ENCODE measurements at places on chromosomes 5 and 9.

- no peak for DNase-seq
Measured at GRCh38 chr9:75964427-75964826, 74.0 kb downstream of the PCSK5 start.

- DNase-seq: no peak
Measured at GRCh38 chr5:35232124-35232523, 1.8 kb upstream of the PRLR start.

- no peak for DNase-seq
Measured at GRCh38 chr5:154218786-154219185, 28.3 kb downstream of the GALNT10 start.

- no peak for DNase-seq
Measured at GRCh38 chr5:145056800-145057199, 778.3 kb downstream of the PRELID2 start.

DNA sequence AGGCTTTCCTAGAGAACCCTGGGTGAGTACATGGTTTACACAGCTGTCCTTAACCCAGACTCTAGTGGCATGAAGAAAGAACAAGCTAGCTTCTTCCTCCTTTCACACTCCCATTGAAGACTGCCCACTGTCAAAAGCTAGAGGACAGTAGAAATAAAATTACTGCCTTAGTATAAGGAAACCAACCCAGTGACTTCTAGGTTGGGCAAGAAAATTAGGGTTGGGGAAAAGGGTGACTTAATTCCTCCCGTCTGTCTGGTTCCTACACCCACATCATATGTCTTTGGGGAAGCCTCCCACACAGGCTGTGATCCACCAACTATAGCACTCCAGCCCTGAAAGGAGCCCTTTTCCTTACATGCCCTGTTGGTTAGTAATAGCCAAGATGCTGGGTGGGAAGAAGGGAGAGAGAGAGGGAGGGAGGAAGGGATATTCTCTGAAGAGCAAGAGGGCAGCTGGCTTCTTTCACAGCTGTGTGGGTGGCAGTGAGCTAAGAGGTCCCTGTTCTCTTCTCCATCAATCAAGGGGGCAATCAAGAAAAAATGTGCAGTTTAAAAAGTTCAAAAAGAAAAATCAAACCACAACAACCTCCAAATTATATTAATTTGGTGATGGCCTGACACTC, 21.7 kb downstream of the HBEGF start:
- DNase-seq: no peak

GRCh38 chr9:124274226-124274625, 16.5 kb downstream of the NEK6 start:
- no peak for DNase-seq

DNA sequence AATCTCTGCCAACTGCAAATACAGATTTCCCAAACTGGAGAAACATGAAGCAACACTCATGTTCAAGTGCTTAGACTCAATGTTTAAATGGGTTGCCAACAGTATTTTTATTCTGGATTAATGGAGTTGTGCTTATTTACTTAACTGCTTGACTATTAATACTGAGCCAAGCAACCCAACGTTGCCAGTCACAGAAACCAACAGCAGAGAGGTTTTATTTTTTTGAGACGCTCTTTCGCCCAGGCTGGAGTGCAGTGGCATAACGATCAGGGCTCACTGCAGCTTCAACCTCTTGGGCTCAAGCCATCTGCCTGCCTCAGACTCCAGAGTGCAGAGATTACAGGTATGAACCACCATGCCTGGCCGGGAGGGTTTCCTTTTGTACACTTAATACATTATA, 8.5 kb upstream of the TMEM268 start:
- DNase-seq: no peak

GRCh38 chr5:164361986-164362385, 856.6 kb downstream of the MAT2B start:
- no peak for DNase-seq

DNA sequence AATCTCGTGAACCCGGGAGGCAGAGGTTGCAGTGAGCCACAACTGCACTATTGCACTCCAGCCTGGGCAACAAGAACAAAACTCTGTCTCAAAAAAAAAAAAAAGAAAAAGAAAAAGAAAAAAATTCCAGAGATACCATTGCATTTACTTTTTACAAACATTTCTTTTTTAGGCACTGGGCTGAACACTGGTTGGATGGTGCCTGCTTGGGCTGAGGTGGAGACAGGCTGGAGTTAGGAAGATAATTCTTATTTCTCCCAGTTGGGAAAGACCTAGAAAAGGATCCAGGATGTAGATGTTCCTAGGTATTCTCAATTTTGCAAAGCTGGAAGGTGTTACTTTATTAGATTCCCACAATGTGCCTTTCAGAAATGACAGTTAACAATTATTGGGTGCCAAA, 49.9 kb upstream of the JMY start:
- DNase-seq: no peak

GRCh38 chr9:76516350-76516749, 57.4 kb downstream of the GCNT1 start:
- DNase-seq: no peak

- DNase-seq: no peak
Measured at GRCh38 chr9:131692612-131693562, 47.0 kb downstream of the RAPGEF1 start.

All from sciatic nerve (tissue), 2 donors.